Memory B cell (primary cell): ENCODE measurements at places on chromosomes 7 and 10.

- no peak for DNase-seq
These were observed 59.4 kb downstream of the ST7 start for GRCh38 chr7:117012696-117013095.

- DNase-seq = no peak
These were observed 56.8 kb downstream of the HK1 start for GRCh38 chr10:69335063-69335587.

GRCh38 chr7:42742318-42742717 lies 169.6 kb downstream of the C7orf25 start:
- DNase-seq = no peak

- no peak for DNase-seq
These were observed 85.7 kb downstream of the LRGUK start for GRCh38 chr7:134212576-134213546.

DNA sequence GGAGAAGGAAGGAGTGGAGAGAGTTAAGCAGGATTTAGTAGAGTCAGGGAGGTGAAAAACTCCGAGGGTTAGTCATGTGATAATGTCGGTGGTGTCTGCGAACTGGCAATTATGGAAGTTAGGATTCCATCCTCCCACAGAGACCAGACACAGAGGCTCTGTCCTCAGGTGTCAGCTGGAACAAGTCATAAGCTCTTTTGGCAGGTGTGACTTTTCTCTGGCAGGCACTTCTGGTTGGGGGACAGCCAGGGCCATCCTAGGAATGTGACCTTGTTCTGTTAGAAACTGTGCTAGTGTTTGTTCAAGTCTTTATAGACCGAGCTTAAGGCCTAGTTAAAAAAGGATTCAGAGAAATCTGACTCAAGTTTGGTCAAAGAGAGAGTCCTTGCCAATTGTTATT lies 371.0 kb downstream of the DPP6 start:
- no peak for DNase-seq

GRCh38 chr10:131363416-131363815 lies 51.9 kb upstream of the TCERG1L start:
- no peak for DNase-seq

DNA sequence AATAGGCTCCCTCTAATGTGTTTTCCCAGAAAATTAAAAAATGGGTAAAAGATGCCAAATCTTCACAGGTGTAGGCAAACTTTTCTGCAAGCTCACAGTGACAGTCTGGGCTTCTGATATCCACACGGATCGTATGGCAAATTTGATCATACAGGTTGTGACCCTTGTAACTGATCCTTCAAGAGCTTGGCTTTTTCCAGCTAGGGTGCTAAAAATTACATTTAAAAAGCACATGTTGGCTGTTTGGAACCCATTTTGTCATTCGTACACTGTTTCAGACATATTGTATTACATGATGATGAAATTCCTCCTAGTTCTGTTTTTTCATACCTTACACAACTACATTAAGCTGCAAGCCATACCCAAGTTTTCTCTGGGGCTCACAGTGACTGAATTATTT lies 138.7 kb downstream of the GFRA1 start:
- no peak for DNase-seq

DNA sequence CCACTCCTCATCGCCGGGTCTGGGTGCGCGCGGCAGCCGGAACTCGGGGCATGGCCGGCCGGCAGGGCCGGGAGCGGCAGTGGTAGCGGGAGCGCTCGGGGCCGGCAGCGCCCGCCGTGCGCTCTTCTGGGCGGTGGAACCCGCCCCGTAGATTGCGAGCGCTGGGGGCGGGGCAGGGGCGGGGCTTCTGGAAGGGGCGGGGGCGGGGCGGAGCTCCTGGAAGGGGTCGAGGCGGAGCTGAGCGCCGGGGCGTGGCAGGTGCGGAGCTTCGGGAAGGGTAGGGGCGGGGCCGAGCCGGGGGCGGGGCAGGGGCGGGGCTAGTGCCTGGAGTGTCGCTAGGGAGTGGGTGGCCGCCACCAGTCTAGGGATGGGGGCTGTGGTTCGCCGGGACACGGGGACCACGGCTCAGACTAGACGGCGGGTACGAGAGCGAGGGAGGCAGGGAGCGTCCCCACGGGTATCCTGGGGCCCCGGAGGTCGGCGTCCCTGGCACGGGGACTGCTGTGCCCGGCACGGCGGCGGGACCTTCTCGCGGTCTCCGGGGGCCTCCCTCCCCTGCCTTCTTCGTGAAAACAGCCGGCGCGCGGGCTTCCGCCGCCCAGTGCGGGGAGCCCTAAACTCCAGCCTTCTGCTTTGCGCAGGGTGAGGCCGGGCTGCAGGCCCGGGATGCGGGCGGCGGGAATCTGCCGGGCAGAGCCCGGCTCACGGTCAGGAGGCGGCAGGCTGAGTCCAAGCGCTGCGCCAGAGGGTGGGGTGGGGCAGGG lies at the start of gene STK32C:
STK32C (minus strand) TSS at position 128 of the 764 bp plus-strand sequence; CDS start at position 11, 117 bp downstream.
- DNase-seq = peak; percentile 74

DNA sequence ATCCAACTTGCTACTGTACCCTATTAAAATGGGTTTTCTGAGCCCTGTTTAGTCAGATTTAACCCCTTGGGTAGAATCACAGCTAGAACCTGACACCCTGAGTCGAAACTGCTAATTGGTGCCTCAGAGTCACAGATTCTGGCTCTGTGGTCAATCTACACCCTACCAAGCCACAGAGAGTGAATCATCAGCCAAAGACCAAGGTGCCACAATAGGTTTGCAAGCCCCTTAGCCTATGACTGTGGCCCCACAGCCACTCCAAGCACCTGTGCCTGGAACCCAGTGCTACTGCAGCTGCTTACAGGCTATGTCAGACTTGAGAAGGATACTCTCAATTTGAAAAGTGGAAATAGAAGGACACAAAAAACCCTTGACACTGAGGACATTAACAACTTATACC lies 202.8 kb upstream of the KCND2 start:
- no peak for DNase-seq

DNA sequence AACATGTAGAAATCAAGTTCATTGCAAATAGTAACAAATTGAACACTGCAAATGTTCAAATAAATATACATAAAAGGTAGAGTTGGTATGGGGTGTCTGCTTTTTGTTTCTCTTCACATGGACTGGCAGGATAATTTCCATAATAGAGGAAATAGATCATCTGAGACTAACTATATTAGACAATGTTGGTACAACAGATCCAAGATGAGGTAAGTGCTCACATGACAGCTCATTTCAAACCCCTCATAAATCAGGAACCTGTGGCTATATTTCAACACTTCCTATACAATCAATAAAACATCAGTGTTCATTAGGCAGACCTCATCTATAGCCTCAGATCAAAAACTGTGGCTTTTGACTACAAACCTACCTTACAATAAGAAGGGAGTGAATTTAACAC lies 469.1 kb downstream of the GRM8 start:
- DNase-seq = no peak

- no peak for DNase-seq
These were observed 209.9 kb upstream of the YAE1 start for GRCh38 chr7:39356172-39356925.

GRCh38 chr10:96570511-96570910 lies 16.3 kb downstream of the TM9SF3 start:
- no peak for DNase-seq

DNA sequence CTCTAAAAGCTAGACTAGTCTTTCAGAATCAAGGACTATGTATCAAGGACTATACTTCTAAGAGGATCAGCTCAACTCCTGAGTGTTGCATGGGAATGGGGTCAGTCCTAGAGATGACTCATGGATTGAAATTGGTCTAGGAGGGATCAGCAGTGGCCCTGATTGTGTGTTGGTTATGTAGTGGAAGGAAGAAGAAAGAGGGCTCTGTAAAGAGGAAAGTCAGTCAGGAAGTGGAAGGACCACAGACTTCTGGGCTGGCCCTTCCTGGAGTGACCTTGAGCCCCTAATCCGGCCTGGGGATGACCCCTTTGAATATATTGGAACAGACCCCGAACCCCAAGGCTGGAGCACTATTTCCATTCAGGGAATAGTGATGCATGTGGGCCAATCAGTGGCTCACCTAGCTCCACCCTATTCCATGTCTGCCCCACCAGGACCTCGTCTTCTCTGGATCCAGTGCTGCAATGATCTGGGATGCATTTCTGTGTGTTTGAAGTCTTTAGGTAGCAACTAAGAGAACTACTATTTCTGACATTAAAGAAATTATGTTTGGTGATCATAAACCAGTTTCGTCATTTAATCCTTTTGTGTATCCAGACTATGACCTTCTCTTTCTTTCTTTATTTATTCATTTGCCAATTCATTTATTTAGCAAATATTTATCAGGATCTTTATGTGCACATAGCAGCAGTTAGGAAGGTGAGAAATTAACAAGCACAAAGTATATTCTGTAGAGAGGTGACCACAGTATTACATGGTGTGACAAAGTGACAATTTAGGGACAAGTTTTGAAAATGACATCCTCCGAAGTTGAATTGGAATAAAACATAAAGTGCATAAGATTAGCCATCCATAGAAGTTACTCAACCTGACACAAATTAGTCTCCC lies 48.6 kb upstream of the KIF5B start:
- DNase-seq = no peak

GRCh38 chr10:125153703-125154490 lies 6.5 kb downstream of the CTBP2 start:
- DNase-seq = no peak
